ENCODE measurements at places on chromosomes 12 and 14. TPM values are rescaled to one million over a fixed set of nuclear protein-coding genes. Genes with fewer than 3 reads are reported as not detected.

The GPRC5D gene
- not detected for total RNA-seq

The TAS2R42 gene
- not detected for total RNA-seq

The DBX2 gene
- total RNA-seq = not detected

The RASAL1 gene
- not detected for total RNA-seq

The LAG3 gene
- 0.33 TPM for total RNA-seq

The LRRK2 gene
- total RNA-seq = 0.33 TPM

The TAS2R7 gene
- 0.48 TPM for total RNA-seq

The TAS2R9 gene
- 0.19 TPM for total RNA-seq

The CBLN3 gene
- total RNA-seq = 1.2 TPM

The PELI2 gene
- 11.3 TPM for total RNA-seq

The CCDC59 gene
- 52.9 TPM for total RNA-seq

The RND1 gene
- 3.9 TPM for total RNA-seq

The PRKAG1 gene
- total RNA-seq = 58.9 TPM

The PROX2 gene
- under 0.01 TPM for total RNA-seq

The IFNG-AS1 gene
- not detected for total RNA-seq

The PPP2R3C gene
- 37.7 TPM for total RNA-seq

The CD163L1 gene
- 15.0 TPM for total RNA-seq

The CIROP gene
- not detected for total RNA-seq

The NPFF gene
- total RNA-seq = not detected

The VIPAS39 gene
- 42.8 TPM for total RNA-seq

The OR6C1 gene
- total RNA-seq = not detected

The NUAK1 gene
- total RNA-seq = 116 TPM

The RPS6KL1 gene
- total RNA-seq = 14.7 TPM

The KRT2 gene
- not detected for total RNA-seq
